ENCODE measurements at places on chromosomes 1 and 21. TPM values are rescaled to one million over a fixed set of nuclear protein-coding genes. Genes with fewer than 3 reads are reported as not detected.

DNA sequence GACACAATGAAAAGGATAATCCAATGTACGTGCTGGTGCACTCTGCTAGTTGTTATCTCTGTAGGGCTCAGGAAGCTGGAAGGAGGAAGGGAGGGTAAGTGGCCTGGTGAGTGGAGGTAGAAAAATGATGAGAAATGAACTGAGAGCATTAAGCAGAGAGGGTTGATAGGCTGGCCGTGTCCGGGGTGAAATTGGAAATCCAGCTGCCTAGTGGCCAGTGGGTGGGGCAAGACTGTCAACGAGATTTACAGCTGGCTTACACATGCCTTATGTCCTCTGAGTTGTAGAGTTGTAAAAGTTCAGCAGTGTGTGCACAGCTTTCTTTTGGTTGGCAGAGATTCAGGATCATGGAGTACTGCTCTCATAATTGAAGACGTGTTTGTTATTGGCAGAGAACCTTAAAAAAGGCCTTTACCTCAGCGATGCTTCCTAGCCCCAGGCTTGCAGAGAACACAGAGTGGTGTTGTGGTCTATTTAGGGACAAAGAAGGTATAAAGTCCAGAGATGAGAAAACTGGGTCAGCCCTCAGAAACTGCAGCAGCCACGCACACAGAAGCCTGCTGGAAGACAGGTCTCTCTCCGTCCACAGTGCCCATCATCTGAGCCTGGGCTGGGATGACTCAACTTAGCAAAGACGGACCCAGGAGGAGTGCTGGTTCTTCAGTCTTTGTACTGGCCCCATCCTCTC lies 132.4 kb downstream of the EDEM3 start:
- peak; percentile 21 for DNase-seq

The TOR1AIP1 gene
- 20.9 TPM for total RNA-seq

DNA sequence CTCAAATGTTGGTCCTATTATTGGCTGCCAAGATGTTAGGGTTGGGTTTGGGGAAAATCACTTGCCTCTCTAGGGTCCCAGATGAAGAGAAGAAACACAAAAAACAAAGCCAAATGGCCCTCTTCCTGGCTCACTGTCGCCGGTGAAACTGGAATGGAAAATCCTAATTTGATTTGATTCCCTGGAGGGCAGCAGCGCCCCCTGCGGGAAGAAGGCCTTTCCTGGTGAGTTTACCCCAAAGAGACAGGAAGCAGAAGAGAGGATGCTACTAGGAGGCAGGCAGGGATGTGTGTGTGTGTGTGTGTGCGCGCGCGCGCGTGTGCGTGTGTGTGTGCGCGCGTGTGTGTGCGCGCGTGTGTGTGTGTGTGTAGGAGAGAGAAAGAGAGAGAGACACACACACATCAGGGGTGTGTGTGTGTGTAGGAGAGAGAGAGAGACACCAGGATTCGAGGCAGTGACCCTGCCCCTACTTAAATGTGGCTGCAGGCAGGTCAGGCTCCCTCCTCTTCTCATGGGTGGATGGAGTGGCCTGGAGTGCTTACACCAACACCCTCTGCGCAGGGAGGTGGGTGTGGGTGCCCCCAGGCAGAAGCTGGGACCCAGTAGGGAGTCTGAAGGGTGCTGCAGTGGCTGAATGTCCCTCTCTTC lies 3.1 kb upstream of the SELENON start:
- DNase-seq = peak; percentile 70

The TRAF3IP3 gene
- not detected for total RNA-seq

The RAB42 gene
- total RNA-seq = not detected

All from Caki2 (cell line).